ENCODE measurements at places on chromosomes 16 and 17.

DNA sequence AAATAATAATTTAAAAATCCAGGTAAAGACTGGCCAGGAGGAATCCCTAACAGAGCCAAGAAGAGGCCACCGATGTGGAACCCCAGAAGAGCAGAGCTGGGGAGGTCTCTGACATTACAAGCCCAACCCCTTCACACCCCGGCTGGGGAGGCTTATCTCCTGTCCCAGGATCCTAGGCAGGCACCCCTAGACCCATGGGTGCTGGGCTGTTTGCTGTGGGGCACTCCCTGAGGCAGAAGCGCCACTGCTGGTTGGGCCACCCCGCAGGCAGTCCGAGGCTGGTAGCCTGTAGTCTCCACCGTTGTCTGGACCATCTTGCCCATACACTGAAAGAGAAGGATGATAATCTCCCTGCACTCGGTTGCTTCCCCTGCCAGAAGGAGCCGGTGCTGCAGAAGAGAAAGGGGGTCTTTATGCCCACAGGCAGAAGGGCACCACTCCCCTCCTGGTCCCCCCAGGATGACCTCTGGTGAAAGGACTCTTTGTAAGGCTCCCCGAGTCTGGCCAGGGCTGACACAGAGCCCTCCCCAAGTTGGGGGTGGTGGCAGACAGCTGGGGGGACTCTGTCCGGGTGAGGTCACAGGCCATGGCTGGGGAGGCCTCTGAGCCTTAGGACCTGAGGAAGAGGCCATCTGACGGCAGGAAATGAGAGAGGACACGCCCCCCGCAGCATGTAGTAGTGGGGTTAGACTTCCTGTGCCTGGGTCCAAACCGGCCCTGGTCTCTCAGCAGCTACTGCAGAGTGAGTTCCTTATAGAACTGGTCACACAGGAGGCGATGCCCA is 34.2 kb downstream of the CFAP20 start:
- no peak for DNase-seq

DNA sequence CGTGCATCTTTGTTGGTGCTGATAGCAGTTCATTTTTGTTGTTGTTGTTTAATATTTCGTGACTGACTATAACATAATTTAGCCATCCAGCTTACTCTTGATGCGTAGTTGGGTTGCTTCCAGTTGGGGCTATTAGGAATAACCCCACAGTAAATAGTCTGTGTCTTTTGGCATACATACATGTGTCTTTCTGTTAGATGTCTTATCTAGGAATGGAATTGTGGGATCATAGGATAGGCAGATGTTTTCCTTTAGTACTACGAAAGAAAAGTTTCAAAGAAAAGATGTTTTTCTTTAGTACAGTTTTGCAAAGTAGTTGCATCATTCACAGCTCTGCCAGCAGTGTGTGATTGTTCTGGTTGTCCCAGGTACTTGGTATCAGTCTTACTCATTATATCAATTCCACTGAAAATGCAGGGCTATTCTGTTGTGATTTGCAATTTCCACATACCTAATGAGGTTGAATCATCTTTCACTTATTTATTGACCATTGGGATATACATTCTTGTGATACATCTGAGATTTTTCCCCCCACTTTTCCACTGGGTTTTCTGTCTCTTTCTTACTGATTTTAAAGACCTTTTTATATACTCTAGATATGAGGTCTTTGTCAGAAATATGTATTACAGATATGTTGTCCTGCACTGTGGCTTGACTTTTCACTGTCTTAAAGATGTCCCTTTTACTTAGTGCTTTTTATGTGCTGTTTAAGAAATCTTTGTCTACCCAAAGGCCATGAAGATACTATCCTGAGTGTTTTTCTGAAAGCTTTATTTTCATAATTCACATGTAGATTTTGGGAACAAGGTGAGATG is 173.3 kb downstream of the MRTFB start:
- DNase-seq, result no peak

GRCh38 chr17:14792746-14793145 is 472.4 kb downstream of the PMP22 start:
- no peak for DNase-seq

GRCh38 chr17:2094891-2095535 is 40.1 kb downstream of the HIC1 start:
- DNase-seq, result peak; percentile 89

GRCh38 chr16:23692190-23692837 is 13.6 kb downstream of the PLK1 start:
- DNase-seq, result no peak

DNA sequence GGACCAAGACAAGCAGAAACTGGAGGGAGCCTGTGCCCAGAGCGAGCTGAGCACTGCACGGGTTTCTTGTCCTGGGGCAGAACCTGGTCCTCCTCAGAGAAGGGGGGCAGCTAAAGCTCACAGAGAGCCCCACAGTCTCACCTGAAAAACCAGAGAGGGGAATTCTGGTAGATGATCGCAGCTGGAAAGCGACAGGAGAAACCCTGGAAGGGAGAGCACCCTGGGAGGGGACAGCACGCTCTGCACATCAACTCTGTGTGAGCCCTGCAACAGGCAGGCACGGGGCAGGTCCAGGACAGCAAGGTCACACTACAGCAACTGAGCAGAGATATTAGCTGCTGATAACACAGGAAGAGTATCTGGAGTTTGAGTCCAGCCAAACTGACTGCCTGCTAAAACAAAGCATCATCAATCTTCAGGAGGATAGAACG is 18.2 kb downstream of the ZCCHC14 start:
- DNase-seq, result no peak

Measured in NCI-H1694 treated with DMSO at 0.1 percent for 48 hours (cell line).